ENCODE measurements at places on chromosomes 5 and 9.

GRCh38 chr5:144060598-144060997 lies 109.9 kb downstream of the YIPF5 start:
- no peak for DNase-seq

GRCh38 chr9:111645806-111646205 lies 14.7 kb downstream of the DNAJC25 start:
- DNase-seq, result no peak

GRCh38 chr5:172690258-172691075 lies 49.4 kb downstream of the NEURL1B start:
- DNase-seq, result no peak

- no peak for DNase-seq
Observed at GRCh38 chr9:90131568-90131967, 511.1 kb downstream of the DIRAS2 start.

- DNase-seq, result peak; percentile 80
Observed at GRCh38 chr5:61409568-61409967, 77.5 kb downstream of the ZSWIM6 start.

- DNase-seq, result no peak
Observed at GRCh38 chr9:95857896-95858295, 17.6 kb upstream of the ERCC6L2 start.

DNA sequence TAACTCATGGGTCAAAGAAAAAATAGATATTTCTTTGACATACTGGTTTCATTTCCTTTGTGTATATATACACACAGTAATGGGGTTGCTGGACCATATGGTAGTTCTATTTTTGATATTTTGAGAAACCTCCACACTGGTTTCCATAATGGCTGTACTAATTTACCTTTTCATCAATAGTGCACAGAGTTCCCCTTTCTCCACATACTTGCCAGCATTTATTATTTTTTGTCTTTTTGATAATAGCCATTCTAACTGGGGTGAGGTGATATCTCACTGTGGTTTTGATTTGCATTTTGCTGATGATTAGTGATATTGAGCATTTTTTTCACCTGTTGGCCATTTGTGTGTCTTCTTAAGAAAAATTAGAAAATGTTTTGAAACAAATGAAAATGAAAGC lies 78.4 kb upstream of the CKMT2 start:
- no peak for DNase-seq

DNA sequence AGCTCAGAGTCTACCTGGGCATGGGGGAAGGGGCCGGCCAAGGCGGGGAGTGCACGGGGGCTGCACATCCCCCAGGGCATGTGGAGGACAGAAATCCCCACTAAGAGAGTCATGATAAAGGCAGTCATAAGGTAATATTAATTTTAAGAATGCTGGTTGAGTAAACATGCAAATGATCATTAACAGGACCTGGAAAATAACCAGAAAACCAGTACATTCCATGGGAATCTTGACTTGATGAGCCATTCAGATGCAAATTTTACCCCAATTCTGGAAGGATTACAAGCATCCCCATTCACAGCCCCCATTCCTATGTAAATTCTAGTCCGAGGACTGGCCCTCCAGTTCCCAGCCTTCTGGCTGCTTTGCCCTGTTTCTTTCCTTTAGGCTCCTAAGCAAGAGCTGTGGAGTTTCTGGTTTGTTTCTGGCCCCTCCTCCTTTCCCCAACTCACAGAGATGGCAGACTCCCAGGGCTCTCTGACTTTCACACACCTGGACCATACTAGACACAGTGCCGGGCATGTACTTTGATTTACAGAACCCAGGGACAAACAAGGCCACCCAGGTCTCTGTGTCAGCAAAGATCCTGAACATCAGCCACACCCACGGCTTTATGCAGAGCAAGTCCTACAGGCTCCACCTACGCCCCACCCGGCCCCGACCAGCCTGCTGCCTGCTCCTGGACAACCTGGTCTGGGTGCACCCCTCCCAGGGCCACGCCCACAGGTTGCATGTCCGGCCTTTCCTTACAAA lies 62.7 kb downstream of the SEMA4D start:
- no peak for DNase-seq

- no peak for DNase-seq
Observed at GRCh38 chr5:174852143-174852542, 127.8 kb downstream of the MSX2 start.

DNA sequence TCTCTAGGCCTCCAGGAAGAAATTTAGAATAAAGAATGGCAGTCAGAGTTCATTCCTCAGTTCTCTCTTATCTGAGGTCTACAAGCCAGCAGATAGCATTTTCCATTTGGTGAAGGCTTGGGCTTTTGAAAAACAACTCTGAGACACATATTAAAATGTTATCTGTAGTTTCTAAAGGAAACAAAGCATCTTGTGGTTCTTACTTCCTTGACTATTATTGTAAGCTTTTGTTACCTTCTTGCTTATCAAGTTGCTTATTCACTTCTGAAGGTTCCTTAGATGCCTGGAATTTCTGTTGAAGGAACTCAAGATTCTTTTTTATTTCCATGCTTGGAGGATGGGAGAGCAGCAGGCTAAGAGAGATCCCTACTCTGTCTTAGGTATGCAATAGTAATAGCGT lies 79.2 kb upstream of the MRPS30 start:
- DNase-seq, result no peak

GRCh38 chr5:13601112-13601511 lies 343.4 kb downstream of the DNAH5 start:
- peak; percentile 14 for DNase-seq

Measured in GM04504 (cell line).